ENCODE measurements at places on chromosomes 7 and 10. TPM values are rescaled to one million over a fixed set of nuclear protein-coding genes. Genes with fewer than 3 reads are reported as not detected.

ERCC6 gene
- total RNA-seq = 21.8 TPM

ASB10 gene
- total RNA-seq = not detected

NCAPG2 gene
- 108 TPM for total RNA-seq

RASSF4 gene
- 1.8 TPM for total RNA-seq

TBX20 gene
- total RNA-seq = not detected

TMEM229A gene
- not detected for total RNA-seq

PTPRE gene
- total RNA-seq = 19.9 TPM

NKX2-3 gene
- not detected for total RNA-seq

HMX3 gene
- 0.45 TPM for total RNA-seq

SLC13A4 gene
- not detected for total RNA-seq

LIPN gene
- total RNA-seq = not detected

GIMAP5 gene
- 37.6 TPM for total RNA-seq

PLEKHS1 gene
- total RNA-seq = not detected

SRRT gene
- 211 TPM for total RNA-seq

SFRP4 gene
- total RNA-seq = not detected

NME8 gene
- not detected for total RNA-seq

FAM237B gene
- total RNA-seq = not detected

FXYD4 gene
- not detected for total RNA-seq

PTPN20 gene
- 0.47 TPM for total RNA-seq

ACSM6 gene
- not detected for total RNA-seq

IDI2 gene
- total RNA-seq = not detected

MMRN2 gene
- total RNA-seq = not detected

PDZD8 gene
- 15.5 TPM for total RNA-seq

ADAMTS14 gene
- 0.16 TPM for total RNA-seq

TNKS2 gene
- total RNA-seq = 22.1 TPM

GRM3 gene
- not detected for total RNA-seq

BAIAP2L1 gene
- total RNA-seq = 2.3 TPM

AKR1C8 gene
- not detected for total RNA-seq

SEMA4G gene
- 1.6 TPM for total RNA-seq

HOXA1 gene
- total RNA-seq = 0.25 TPM

WDFY4 gene
- total RNA-seq = 0.90 TPM

AKR1D1 gene
- total RNA-seq = not detected

ZNF804B gene
- total RNA-seq = not detected

AKR1C4 gene
- total RNA-seq = not detected

ACTL6B gene
- not detected for total RNA-seq

ERVW-1 gene
- total RNA-seq = not detected

HOXA2 gene
- total RNA-seq = not detected

MBLAC1 gene
- total RNA-seq = 2.1 TPM

VAX1 gene
- total RNA-seq = not detected

RBP3 gene
- total RNA-seq = not detected

ARMH3 gene
- 18.4 TPM for total RNA-seq

GIMAP7 gene
- 29.0 TPM for total RNA-seq

GJD4 gene
- not detected for total RNA-seq

EIF3A gene
- 127 TPM for total RNA-seq

ZNF467 gene
- 0.09 TPM for total RNA-seq

MTURN gene
- total RNA-seq = 3.2 TPM

SHTN1 gene
- not detected for total RNA-seq

P4HA1 gene
- total RNA-seq = 72.2 TPM

C10orf62 gene
- total RNA-seq = not detected

MOGAT3 gene
- total RNA-seq = not detected

MPP7 gene
- total RNA-seq = 12.6 TPM

ATAD1 gene
- total RNA-seq = 49.3 TPM

ZNF789 gene
- 19.1 TPM for total RNA-seq

GPR15LG gene
- total RNA-seq = not detected

HERC4 gene
- total RNA-seq = 59.3 TPM

C10orf105 gene
- total RNA-seq = 0.27 TPM

SPDYE2 gene
- total RNA-seq = not detected

Measured in activated CD8-positive, alpha-beta T cell treated with anti-CD3 and anti-CD28 coated beads for 36 hours (primary cell).